ENCODE measurements at places on chromosomes 7 and 10.

DNA sequence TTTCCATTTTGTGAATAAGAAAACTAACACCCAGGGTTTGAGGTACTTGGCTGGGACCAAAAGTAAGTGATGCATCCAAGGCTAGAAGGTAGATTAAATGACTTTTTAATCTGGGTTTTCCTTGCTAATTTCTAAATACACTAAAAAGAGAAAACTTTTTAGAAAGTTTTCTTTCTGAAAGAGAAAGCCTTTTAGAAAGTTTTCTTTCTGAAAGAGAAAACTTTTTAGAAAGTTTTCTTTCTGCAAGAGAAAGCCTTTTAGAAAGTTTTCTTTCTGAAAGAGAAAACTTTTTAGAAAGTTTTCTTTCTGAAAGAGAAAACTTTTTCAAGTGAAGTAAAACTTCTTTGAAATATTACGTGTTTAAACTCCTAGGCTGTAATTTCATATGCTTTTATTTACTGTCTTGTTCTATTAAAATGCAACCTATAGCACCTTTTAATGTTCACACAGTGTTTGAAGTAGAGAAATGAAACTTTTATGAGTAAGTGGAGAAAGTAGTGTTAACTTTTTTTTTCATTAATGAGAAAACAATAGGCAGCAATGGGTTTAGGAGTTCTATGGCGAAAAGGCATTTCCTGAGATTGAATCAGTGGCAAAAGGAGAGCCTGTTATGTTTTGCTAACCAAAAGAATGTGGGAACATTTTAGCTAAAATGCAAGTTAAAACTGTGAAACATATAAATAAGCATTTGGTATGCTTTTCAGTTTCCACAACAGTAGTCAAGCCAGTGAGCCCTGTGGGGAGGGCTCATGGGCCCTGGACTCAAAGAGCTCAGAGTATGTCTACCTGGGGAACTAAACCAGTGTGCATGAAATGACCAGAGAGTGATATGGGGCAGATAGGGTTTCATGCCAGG is 103.7 kb downstream of the RBM20 start:
- no peak for DNase-seq

DNA sequence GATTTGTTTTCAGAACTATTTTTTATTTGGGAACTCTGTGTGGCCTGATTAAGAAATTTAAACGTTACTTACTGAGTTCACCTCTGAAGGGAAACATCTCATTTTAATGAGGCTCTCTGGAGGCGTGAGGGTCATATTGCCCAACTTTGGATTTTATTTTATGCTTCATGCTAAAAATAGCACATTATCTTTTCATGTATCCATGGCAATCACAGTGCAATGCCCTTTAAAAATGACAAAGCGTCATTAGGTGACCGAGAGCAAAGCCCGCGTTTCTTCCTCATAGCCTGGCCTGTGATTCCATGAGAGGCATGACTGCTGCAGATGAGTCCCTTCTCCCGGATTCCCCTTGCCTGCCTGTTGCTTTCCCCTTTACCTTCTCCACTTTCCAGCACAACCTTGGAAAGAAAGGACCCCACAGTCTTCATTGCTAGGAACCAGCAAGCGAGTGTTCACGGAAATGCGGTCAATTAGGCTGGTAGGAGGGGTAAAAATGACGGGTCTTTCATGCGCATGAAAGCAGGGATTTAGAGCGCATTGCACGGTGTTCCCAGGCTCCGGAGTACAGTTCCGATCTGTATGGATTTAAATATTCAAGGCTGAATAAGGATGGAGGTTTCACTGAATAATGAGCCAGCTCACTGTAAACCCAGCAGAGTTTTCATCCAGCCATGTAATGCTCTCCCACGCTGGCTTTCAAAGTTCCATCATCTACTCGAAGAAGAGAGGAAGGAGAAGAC is 98.2 kb upstream of the PITRM1 start:
- DNase-seq = no peak

DNA sequence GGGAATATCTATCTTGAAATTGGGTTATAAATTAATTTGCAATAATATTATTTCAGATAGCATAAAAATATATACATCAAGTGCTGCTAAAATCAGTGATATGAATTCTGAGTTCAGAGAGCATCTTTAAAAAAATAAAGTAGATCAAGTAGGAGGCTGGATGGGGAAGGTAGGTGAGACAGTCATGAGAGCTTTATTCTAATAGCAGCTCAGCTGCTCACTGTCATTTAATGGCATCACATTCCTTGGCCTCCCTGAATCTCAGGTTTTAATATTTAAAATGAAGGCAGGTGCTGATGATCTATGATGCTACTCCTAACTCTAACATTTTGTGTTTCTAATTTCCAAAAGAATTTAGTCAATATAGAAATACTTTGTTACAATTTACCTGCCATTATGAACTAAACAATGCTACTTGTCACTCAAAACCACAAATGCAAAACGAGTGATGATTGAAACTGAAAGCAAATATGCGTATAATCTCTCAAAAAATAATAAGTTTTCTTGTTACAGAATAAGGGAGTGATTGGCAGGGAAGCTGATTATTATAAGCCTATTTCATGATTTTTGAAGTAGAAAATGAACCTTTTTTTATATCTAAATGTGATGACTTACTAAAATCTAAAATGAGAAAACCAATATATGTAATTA is 147.6 kb upstream of the CSTF2T start:
- no peak for DNase-seq

DNA sequence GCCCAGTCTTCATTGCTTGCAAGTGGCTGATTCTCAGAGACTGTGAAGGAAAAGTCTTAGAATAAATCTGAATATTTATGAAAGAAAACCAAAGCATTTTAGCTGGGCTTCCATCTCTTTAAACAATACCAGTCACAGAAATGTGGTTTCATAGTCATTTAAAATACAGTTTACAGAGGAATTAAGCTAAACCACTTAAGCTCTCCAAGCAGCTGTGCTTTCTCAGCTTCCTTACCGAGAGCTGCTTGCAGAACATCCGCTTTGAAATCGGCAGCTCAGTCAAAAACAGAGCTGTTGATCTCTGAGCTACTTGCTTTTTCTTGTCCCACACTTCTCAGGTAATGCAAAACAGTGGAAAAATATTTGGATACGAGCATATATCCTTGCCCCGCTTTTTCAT is 134.5 kb downstream of the DYNC1I1 start:
- no peak for DNase-seq

DNA sequence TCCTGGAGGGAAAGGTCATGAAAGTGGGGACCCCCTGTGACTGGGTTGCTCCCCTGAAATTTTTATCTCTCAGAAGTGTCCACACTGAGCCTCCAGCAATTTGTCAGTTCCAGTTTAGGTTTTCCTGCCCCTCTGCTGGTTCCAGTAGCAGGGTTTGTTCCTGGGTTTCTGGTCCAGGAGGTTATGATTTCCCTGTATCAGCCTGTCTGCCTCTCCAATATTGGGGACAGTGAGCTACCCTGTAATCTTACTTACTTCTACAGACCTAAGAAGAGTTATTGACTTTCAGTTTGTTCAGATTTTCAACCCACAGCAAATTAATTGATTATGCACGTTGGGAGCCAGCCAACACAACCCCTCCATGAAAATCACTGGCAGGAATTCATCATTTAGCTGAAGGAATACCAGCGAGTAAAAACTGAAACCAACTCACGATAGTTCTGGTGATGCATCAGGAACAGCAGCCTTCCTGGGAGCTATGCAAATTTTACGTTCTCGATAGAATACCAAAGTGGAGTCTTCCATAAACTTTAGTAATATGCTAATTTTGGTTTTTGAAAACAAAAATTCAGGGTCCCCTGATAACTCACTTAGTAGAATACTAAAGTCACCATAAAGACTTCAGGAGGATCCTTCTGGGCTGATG is 31.3 kb upstream of the IL15RA start:
- DNase-seq = no peak

DNA sequence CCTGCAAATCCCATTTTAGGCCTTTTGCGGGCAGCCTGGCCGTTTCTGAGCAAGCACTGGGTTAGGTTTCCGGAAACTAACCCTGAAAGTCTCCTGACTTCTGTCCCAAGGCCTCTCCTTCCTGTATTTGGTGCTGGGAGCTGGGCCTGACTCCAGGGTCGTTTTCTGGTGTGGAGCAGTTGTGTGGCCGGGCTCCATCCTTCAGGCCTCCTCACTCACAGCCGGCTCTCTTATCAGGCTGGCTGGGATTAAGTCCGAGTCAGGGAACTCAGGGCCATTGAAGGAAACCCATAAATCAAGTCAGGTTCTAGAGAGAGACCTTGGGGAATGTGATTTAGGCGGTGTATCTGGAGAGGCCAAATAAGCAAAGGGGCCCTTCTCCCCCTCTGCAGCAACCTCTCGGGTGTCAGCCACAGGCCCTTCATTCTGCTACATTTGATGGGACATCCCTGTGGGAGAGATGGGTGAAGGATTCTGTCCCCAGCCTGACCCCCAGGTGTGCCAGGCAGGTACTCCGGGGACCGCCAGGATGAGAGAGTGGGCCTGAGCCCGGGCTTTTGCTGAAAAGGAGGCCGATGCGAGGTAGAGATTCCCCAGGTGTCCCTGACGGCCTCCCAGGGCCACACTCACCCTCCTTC is 3.3 kb downstream of the GATA3 start:
- DNase-seq = no peak

DNA sequence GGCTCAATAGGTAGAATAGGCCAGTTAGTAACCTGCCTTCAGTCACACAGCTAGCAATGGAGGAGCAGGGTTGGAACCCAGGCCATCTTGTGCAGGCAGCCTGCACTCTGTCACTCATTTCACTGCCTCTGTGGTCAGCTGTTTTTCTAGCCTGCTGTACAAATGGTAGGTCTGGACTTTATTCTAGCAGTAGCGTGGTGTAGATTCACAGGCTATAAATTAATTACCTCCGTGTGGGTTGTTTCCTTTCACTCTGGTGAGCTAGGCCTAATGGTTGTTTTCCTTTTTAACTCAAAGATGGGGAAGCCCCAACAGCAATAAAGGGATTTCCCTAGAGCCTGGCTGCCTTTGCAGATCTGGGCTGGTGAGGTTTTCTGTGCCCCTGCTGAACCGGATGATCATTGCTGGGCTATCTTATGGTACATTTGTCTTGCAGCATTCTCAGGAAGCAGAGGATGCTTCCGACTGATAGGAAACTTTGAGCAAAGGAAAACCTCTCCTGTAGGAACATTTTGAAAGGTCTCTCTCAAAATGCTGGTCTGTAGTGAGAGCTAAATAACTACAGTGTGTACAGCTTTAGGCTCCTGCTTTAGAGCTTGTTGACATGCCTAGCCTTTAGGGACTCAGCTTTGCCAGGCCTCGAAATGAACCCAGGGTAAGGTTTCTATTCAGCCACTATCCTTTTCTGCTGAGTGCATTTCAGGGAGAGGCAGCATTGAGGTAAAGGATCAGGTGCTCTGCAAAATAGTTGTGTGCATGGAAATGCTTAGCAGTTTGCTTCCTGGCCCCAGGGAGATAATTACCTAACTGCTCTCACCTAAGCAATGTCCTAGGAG is 157.4 kb downstream of the ST7 start:
- no peak for DNase-seq

- DNase-seq = no peak
Observed at GRCh38 chr7:35286422-35286821, 32.5 kb upstream of the TBX20 start.

DNA sequence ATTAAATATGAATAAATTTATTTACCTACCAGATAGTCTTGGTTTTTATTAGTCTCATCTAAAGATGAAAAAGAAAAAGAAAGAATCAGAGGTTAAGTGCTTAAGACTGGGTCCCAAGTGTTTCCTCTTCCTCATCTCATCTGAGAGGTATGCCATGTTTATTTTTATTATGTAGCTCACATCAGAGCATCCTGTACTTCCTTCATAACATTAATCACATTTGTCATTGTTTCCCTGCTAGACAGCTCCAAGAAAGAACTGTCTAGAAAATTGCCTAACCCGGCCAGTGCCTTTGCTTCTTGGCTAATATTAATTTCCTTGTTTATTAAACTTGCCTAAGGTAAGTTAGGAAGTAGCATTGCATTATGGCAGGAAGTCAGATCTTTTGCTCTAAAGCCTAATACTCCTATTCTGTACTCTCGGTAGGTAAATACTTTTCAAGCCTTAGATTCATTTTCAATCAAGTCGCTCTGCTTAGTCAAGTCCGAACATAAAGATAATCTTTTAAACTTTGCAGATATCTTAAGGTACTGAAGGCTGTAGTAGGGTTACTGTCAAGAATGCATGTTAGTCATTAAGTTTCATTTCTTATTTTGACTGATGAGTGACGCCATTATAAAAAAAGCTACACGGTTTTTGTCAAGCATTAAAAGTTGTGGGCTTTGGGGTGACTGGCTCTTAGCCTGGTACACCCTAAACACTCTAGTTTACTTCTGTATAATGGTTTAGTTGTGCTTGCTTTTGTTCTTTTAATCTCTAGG is 47.4 kb downstream of the ZMYND11 start:
- DNase-seq = no peak

GRCh38 chr7:29885626-29886025 is 79.3 kb downstream of the WIPF3 start:
- DNase-seq = no peak

GRCh38 chr7:112892263-112892662 is 102.1 kb upstream of the TMEM168 start:
- DNase-seq = no peak

GRCh38 chr10:75450075-75450445 is 18.6 kb downstream of the LRMDA start:
- DNase-seq = no peak

- DNase-seq = no peak
Observed at GRCh38 chr7:71787513-71787912, 624.6 kb downstream of the CALN1 start.

DNA sequence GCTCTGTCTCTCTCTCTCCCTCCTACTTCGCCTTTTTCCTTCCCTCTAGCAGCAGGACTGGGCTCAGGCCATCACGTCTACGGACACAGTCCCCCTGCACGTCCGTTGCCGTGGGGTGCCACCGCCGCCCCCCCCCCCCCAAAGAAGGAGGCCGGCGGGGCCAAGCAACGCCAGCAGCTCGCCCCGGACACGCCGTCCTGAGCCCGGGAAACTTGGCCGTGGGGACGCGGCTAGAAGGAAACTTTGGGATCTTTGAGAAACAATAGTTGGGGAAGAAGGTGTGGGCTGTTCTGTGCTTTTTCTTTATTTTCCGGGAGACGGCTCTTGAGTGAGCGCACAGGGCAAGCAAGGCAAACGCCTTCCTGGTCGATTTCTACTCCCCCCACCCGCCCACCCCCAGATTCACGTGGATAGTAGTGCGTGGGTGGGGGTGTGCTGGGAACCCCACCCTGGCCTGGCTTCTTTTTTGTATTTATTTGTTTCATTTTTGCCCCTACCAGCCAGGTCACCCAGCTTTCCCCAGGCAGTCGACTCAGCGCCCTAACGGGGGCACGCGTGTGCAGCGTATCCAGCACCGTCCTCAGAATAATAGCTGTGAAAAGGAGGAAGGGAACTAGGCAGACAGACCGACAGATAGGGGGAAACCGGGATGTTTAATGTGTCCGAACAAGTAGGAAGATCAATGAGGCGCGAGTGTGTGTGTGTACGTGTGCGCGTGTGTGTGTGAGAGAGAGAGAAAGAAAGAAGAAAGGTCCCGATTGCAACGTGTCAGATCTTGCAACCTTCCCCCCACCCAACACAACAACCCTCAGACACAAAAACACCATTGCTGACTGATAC is 1.4 kb downstream of the MXI1 start:
- peak; percentile 44 for DNase-seq

GRCh38 chr10:69352569-69353264 is 64.0 kb downstream of the TACR2 start:
- DNase-seq = no peak

GRCh38 chr10:59807629-59808620 is 54.7 kb upstream of the MRLN start:
- peak; percentile 25 for DNase-seq

GRCh38 chr10:34802692-34803091 is 12.4 kb downstream of the PARD3 start:
- no peak for DNase-seq
